ENCODE measurements at places on chromosomes 16 and 17.

DNA sequence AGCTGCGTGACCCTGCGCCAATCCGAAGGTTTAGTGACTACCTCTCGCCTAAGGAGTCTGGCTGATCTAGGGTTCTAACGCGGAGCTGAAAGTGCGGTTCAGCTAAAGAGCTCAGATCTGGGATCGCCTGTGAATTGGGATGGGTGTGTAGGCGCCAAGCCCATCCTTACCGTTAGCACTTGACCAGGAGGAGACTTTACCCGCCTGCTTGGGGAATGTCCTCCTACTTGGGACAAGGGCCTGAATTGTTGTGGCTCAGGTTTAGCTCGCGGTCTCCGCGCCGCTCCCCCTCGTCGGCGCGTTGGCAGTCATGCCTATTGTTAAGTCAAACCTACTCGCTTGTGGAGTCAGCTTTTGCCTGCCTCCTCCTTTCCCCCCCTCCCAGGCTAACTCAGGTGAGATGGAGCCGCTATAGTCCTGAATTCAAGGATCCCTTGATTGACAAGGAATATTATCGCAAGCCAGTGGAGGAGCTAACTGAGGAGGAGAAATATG lies 480 bp downstream of the MRPS7 start:
- DNase-seq = no peak

DNA sequence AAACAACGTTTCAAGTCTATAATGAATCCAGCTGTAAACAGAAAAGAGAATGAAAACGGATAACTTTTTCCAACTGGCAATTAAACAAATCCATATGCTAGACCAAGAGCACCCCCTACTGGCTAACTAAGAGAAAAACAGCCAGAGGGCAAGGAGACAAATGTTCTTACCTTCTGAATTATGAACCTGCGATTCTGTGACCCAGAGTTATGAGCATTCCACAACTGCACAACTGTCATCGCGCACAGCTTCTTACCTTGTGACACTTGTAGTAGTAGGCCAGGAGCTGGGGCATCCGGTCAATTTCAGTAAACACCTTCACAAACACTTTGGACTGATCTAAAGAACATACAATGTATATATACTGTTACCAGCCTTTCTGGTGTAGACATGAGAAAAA lies 18.6 kb downstream of the COG7 start:
- DNase-seq = no peak

- DNase-seq = no peak
Observed at GRCh38 chr16:22220069-22220440, 14.0 kb downstream of the EEF2K start.

- DNase-seq = no peak
Observed at GRCh38 chr16:85191341-85191965, 79.2 kb upstream of the CIBAR2 start.

DNA sequence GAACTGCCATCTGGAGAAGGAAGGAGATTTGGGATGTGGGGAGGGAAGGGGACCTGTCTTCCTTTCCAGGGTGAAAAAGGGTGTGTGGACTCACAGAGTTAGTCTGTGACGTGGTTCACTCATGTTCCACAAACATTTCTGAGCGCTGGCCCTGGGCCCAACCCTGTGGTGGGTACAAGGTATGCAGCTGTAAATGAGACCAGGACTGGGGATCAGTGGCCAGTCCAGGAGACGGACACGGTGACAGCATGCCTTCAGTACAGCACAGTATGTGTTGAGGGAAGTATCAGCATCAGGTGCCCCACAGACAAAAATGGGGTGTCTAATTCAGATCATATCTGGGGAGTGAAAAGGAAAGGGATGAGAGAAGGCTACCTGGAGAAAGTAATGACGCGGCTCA lies 5.5 kb upstream of the EPX start:
- DNase-seq = no peak

DNA sequence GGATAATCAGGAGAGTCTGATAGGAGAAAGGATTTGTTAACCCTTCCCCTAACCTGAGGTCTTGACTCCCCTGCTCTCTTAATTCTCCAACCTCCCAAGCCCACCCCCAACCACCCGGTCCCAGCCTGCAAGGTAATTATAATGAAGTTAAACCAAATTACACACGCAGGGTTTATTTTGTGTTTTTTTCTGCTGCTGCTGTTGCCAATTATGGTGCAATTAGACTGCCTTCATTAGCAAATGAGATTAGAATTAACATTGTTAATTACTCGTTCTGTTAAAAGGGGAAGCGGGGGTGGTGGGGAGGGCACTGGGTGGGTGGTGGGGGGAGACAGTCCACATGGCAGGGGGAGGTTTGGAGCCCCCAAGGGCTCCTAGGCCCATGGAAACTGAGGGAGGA lies 128.9 kb downstream of the CCT6B start:
- DNase-seq = no peak

GRCh38 chr16:61807551-61807950 lies 228.7 kb downstream of the CDH8 start:
- no peak for DNase-seq

DNA sequence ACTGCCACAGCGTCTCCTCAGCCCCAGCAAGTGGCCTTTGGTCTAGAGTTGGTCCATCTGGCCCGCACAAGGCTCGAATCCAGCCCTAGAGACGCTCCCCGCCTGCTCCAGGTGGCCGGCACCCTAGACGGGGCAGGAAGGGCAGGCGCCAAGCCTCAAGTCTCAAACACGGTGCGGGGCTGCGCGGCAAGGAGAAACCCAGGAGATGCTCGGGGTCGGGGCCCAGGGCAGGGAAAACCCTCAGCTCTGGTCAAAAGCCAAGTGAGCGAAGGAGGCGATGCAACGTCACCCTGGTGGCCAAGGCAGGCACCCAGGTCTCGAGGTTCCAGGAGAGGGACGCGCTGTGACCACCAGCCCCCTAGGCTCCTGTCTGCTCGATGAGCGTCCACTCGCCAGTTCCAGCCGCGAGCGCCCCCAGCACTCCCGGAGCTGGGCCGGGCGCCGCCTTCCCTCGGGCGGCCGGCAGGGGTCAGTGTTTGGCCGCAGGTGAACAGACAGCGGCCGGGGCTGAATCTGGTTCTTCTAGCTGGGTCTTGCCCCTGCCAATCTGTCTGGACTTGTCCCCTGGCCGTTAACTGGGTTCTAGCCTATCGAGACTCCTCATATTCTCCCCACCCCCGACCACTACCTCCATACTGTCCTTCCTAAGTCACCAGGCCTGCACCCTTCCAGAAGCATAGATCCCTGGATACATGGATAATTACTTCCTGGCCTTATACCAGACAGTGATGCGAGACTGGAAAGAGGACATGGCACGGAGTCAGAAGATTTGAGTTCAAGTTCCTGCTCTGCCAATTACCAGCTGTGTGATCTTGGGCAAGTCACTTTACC lies 44.0 kb downstream of the PRAC1 start:
- DNase-seq = peak; percentile 4

DNA sequence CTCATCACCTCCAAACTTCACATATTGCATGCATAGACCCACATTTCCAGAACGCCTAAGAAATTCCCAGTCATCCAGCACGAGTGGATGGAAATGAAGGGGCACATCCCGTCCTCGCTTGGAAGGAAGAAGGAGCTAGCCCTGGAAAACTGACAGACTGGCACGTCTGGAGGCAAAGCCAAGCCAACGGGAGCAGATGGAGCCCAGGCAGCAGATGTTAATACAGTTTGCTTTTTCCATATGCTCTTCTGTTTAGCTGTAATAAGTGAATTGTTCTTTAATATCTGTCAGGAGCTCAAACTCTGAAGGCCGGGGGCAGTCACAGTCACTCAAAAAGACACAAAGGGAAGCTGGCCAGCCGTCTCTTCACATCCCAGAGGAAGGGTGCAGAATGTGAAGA lies 187.7 kb downstream of the XYLT1 start:
- DNase-seq = no peak

GRCh38 chr17:2086306-2086705 lies 31.4 kb downstream of the HIC1 start:
- DNase-seq = no peak
